Effector memory CD4-positive, alpha-beta T cell (primary cell): ENCODE measurements at places on chromosomes 1 and 21.

GRCh38 chr21:33402001-33402979, 923 bp upstream of the IFNGR2 start:
- no peak for DNase-seq

- no peak for DNase-seq
These were observed 33.7 kb downstream of the CDCA8 start for GRCh38 chr1:37725851-37726613.

- DNase-seq = no peak
These were observed 277.2 kb downstream of the CAMTA1 start for GRCh38 chr1:7062346-7063061.

- no peak for DNase-seq
These were observed 103.2 kb upstream of the CASZ1 start for GRCh38 chr1:10899490-10900250.

DNA sequence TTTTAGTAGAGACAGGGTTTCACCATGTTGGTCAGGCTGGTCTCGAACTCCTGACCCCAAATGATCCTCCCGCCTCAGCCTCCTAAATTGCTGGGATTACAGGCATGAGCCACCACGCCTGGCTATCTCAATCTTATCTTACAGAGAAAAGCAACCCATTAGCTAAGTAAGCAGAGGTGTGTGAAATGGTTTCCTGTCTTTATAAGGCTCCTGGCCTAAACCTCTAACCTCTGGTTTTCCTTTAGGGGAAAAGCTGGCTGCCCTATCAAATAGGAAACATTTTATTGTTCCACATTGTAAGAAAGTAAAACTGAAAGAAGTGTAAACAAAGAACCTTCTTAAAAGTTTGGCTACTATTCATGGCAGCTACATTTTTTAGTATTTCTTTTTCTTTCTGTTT, 78.3 kb upstream of the MORC3 start:
- DNase-seq = no peak

GRCh38 chr1:109273570-109274288, 9.2 kb downstream of the PSRC1 start:
- no peak for DNase-seq

DNA sequence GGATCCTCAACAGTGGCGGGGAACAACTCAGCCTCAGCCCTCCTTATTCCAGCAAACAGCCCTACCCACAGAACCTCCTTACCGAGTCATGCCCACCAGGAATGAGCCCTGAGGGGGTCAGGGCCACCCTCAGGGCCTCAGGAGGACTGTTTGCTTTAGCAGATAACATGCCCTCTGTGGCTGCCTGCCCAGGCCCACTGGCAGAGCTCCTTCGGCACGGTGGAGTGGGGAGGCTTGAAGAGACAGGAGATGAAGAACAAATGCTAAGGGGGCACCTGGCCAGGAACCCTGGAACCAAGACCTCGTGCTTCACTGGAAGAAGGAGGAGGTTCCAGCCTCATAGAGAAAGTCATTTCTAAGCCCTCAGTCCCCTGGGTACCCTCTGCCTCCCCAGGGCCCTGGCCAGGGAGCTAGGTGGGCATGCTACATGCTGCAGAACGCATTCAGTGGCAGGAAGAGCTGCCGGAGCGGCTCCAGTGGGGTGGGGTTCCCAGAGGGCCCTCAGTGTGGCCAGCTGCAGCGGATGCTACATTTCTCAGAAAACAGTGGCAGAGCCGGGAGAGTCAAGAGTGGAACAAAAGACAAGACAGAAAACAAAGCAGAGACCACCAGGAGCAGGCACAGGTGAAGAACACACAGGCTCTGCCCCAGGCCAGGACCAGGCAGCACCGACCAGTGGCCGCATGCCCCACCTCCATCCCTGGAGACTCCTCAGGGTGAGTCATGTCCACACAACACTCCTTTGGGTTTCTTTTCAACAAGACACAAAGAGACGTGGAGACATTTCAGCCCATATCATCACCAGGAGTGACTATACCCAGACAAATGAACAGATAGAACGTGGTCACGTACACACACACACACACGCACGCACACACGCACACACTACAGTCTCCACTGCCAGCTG, 39.8 kb downstream of the RIMS3 start:
- no peak for DNase-seq

- no peak for DNase-seq
These were observed 342.1 kb upstream of the NR5A2 start for GRCh38 chr1:199685369-199685768.

DNA sequence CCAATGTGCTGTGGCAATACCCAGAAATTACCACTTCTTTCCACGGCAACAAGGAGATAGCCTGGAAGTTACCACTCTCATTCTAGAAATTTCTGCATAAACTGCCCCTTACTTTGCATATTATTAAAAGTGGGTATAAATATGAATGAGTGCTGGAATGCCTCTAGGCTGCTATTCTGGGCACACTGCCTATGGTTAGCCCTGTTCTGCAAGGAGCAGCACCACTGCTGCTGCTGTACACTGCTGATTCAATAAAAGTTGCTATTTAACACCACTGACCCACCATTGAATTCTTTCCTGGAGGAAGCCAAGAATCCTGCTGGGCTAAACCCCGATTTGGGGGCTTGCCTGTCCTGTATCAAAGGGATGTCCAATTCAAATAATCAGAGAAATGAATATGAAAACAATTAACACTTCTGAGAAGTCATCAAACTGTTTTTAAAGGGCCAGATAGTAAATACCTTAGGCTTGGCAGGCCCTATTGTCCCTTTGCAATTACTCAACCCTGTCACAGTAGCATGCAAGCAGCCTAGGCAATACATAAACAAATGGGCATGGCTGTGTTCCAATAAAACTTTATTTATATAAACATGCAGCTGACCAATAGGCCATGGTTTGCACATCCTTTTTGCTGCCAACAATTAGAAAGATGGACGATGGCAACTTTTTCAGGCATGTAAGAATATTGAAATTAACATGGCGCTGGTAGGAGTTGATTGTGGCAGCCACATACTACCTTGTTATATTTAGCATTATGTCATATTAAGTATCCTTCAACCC, 369.4 kb upstream of the B3GALT2 start:
- DNase-seq = no peak

DNA sequence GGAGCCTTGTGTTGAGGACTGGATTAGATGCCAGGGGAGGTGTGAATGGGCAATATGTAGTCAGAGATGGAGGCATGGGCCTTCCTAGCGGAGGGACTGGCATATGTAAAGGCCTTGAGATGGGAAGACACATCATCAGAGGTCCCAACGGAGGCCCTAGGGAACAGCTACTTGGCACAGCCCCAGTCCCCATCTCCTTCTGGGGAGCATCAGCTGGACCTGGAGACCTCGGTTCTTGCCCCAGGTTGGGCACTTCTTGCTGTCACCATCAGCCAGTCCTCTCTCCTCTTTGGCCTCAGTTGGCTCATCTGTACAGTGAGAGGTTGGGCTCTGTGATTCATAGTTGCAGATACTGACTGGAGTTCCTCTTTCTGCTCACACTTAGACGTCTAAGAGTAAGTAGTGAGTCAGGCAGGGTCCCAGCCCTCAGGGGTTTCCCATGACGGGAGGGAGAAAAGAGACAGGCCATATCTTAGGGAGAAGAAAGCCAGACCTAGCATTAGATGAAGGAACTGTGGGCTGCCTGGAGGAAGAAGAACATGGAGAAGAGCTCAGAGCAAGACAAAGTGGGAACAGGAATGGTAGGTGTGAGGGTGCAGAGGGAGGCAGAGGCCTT, 3.4 kb upstream of the MARCKSL1 start:
- DNase-seq = no peak

GRCh38 chr1:184629266-184629665, 125.4 kb downstream of the EDEM3 start:
- DNase-seq = no peak

DNA sequence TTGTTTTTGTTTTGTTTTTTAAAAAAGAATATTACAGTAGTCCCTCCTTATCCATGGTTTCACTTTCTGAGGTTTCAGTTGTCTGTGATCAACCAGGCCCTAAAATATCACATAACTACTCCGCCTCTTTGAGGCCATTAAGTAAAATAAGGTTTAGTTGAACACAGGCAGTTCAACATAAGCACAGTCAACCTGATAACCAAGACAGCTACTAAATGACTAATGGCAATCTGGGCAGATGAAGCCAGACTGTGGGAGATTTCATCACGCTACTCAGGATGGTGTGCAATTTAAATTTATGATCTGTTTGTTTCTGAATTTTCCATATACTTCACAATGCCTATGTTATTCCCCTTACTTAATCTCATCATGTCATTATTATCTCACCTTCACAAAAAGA, 30.1 kb downstream of the LDLRAD1 start:
- DNase-seq = no peak

DNA sequence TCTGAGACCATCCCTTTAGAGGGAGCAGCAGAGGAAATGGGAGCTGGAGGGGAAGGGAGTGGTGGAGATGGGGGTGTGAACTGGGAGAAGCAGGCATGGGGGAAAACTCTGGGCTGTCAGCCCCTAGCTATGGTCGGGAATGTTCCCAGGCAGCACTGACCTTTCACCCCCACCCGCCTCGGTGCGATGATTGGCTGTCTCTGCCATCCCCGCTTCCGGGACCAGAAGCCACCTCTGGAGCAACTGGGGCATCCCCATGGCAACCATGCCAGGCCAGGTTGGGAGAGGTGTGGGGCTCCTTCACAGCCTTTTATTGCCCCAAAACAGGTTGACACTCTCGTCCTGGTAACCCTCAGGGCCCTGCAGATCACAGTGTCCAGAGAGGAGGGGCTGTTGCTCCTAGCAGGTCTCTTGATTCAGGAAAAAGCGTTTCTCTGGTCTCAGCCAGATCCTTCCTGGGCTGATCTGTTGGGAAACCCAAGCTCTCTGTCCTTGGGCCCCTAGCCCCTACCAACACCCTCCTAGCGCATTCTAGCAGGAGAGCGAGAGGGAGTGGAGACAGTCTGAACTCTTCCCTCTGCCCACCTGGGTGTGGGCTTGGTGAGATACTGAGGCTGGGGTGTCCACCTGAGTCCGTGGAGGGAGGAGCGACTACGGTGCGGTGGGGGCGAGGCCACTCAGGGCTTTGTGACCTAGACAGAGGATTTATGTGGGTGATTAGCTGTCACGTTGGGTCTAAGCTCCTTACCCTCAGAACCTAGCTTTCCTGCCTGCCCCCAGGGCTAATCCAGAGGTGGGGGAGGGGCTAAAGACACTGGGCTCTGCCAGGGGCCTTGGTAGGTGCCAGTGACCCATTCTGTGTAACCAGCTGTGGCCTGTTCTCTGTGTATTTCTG, 12.2 kb upstream of the SLC6A9 start:
- DNase-seq = no peak

DNA sequence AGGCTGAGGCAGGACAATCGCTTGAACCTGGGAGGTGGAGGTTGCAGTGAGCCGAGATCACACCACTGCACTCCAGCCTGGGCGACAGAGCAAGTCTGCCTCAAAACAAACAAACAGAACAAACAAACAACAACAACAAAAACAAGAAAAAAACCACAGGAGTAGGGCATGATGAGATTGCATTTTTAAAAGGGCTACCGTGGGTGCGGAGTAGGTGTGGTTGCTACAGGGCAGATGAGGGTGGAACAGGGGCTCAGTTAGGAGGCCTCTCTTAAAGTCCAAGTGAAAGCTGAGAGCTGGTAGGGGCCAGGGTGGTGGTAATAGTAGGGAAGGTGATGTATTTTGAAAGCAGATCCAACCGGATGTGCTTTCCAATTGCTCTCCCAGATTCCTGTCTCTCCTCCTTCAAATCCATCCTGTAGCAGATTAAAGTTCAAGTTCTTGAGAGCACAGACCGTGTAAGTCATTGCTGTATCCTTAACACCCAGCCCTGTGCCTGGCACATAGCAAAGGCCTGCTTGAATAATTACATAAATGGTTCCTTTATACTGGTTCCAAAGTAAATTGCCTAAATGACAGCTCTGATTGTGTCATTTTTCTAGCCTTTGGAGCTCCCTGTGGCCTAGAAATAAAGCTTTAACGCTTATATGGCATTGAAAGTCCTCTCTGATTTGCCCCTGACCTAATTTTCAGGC, 4.2 kb upstream of the LINGO4 start:
- no peak for DNase-seq

- no peak for DNase-seq
These were observed 54.5 kb upstream of the PTGFRN start for GRCh38 chr1:116855191-116855619.

DNA sequence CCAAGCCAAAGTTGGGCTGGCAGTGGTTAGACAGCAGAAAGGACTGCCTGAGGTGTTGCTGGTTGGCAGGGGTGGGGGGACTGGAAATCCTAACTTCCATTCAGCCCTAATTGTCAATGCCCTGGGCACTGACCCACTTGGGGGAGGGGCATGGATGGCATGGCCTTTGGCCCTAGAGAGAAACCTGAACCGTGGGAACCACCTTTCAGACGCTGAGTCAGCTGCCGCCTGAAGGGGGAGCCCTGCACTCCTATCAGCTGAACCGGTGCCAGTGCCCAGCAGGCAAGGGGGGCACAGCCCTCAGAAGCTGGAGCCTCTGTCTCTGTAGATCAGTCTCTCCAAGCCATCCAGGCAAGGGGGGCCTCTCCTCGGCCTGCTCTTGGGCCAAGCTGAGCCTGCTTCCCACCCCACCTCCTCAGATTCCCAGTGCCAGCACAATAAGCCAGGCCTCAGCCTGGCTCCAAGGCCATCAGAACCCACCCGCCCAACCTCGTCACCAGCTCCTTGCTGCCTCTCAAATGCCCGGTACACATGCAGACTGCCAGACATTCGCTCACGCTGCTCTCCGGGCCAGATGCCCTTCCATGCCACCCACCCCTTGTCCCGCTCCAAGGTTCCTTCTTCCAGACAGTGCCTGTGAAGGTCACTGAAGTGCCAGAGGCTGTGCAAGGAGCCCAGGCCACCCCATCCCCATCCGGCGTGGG, 11.6 kb downstream of the TINAGL1 start:
- DNase-seq = no peak

- no peak for DNase-seq
These were observed 129.9 kb downstream of the RERE start for GRCh38 chr1:8687538-8687937.

GRCh38 chr1:202860744-202861419, 28.1 kb downstream of the RABIF start:
- DNase-seq = no peak

GRCh38 chr1:205581321-205581980, 50.4 kb downstream of the ELK4 start:
- no peak for DNase-seq

DNA sequence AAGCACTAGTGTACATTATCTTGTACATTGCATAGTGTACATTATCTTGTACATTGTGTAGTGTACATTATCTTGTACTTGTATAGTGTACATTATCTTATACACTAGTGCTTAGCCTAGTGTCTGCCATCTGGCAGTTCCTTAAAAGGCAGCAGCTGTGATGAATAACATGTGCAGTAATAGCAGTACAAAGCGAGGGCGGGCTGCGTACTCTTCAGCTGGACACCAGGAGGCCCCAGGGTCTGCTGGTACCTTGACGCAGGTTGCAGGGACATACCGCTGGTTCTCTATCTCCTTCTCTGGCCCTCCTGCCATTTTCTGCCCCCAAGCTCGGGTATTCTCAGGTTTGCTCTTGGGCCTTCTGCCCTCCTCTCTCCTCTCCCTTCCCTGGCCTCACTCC, 149.6 kb downstream of the SEC16B start:
- no peak for DNase-seq
